ENCODE measurements at places on chromosomes 13 and 19.

GRCh38 chr13:90302107-90302506, 1045.4 kb upstream of the MIR17HG start:
- DNase-seq: no peak

DNA sequence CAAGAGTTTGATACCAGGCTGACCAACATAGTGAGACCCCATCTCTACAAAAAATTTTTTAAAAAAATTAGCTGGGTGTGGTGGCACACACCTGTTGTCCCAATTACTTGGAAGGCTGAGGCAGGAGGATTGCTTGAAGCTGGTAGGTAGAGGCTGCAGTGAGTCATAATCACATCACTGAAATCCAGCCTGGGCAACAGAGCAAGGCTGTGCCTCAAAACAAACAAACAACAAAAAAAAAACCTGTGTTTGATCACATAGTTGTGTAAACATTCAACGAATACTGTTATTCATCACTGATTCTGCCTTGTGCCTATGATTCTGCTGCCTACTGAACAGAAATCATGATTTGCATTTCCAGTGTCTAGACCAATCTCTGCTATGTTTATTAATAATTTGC, 134.0 kb downstream of the TBC1D4 start:
- no peak for DNase-seq

- no peak for DNase-seq
Measured at GRCh38 chr13:24002206-24002815, 105.0 kb upstream of the C1QTNF9B start.

GRCh38 chr19:29013325-29013724, 199.6 kb downstream of the UQCRFS1 start:
- no peak for DNase-seq

- DNase-seq: no peak
Measured at GRCh38 chr19:11624069-11624463, 26.8 kb downstream of the ZNF627 start.

GRCh38 chr19:54523403-54523802, 20.8 kb downstream of the LAIR2 start:
- no peak for DNase-seq

DNA sequence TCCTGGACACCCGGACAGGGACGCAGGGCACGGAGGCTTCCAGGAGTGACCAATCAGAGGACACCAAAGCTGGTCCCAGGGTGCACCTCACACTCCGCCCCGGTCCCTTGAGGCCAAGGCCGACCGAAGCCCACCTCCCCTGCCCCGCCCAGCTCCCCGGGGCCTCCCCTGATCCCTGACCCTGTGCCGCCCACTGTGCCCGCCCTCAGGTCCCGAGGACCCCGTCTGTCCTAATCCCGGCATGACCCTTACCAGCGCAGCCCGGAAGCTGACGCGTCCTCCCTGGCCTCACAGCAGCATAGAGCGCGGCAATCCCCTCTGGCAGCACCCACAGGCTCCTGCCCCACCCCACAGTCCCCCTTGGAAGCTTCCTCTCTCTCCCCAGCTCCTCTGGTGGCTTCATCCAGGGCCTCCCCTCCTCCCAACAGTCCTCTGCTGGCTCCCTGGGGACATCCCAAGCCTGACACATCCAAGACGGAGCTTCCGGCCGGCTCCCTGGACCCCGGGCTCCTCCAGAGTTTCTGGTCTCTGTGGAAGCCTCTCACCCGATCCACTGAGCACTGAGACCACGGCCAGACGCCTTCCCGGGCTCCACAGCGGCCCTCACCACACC, 7.4 kb upstream of the CDC34 start:
- DNase-seq: no peak

DNA sequence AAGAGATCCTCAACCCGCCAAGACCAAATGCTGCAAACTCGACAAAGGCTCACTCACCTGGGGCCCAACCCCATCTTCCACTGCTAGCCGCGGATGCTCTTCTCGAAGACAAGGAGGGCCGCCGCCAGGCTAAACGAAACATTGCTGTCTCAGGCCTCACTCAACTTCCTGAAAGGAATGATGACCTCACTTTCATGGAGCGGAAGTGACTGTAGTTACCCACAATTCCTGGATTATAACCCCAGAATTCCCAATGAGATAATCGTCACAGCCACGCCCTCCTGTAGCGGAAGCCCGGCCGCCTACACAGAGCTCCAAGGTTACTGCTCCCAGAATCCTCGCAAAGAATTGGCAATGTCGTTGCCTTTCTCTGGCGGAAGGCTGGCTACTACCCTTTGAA, 10.5 kb upstream of the ZNF112 start:
- DNase-seq: no peak

DNA sequence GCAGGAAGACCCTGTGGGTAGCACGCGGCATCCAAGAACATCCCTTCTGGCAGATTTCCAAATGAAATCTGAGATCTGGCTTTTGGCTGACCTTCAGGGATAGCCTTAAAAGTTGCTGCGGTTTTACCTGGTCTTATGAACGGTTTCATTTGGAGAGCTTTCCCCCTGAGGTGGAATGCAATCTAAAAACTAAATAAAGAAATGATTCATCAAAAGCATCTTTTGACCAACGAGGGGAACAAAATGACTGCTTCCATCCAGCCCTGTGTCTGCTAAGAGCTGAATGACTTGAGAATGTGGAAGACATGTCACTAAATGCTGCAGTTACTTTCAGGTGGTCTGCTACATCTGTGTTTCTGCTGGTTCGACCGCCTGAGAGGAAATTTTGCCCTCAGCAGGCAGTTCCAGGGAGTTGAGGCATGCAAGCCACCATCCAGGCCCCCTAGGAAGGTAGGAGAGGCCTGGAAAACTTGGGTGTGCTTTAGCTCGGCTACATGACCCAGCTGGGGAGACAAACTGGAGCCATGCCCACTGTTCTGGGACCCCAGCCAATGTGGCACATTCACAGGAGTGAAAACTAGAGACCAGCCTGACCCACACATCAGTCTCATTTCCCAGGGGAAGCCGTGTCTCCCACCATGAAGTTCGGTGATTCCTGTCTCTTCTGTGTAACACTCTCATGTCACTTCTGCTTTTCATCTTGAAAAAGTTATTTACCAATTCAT, 175.1 kb upstream of the KL start:
- DNase-seq: no peak

All from T-helper 22 cell (primary cell).